ENCODE measurements at places on chromosomes 7 and 10. TPM values are rescaled to one million over a fixed set of nuclear protein-coding genes. Genes with fewer than 3 reads are reported as not detected.

DNA sequence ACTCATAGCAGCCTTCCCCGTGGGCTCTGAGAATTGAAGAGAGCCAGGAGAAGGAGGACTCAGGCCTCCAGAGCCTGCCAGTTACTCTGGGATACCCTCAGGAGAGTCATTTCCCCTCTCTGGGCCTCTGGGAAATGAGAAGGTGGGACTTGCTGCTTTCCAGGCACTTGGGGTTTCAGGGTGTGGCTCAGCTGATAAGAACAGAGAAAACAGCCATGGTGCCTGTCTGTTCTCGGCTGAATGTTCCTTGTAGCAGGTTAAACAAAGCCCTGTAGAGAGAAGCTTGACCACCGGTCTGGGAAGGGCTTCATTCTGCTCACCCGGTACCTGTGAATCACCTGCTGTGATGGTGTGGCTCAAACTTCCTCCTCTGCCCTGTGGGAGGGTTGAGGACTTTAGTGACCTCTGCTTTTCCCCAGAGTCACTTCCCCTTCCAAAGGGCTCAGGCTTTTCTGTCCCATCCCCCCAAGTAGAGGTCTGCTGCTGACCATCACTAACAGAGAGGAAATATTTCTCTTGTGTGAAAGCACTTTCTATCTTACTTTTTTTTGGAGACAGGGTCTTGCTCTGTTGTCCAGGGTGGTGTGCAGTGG is 212.4 kb upstream of the GALNT17 start:
- DNase-seq: peak; percentile 34

DNA sequence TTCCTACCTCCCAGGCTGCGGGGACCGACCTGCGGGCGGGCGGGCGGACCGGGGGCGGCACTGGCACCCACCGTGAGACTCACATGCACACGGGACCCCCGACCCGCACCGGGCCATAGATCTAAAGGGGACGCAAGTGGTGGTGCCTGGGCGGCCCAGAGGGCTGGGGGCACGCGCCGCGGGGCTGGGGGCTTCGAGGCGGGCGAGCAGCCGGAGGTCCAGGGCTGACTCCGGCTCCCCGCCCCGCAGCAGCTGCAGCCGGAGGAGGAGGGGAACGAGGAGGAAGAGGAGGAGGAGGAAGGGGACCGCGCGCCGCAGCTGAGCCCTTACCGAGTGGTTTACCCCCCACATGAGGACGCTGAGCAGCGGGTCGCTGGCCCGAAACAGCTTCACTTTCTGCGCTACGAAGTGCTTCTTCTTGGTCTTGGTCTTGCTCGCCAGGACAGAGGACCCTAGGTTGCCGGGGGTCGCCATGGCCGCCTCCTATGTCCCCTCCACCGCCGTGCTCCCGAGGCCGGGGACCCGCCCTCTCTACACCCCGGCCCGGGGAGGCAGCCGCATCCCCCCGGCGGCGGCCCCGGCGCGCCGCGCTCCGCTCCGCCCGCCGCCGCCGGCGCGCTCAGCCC is 412 bp downstream of the PIP4K2A start:
- DNase-seq: peak; percentile 72

The OR2A5 gene
- not detected for polyA plus RNA-seq

DNA sequence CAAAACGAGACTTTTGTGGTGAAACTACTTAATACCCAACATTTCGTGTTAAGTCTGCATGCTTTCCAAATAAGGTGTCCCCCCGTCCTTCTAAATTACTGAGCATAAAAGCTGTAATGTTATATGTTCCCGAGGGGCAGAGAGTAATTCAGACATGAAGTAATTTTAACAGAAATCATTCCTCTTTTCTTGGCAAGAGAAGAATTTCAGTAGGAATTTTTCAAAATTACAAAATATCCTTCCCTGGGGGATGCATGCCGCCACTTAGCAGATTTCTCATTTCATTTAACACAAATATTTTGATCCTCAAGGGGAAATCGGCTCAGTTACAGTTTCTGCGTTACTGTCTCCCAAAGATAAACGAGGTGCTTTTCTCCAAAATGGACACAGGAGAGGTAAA is 213.2 kb upstream of the RHOBTB1 start:
- DNase-seq: peak; percentile 9

The SPDYE16 gene
- 0.03 TPM for polyA plus RNA-seq

The PDE1C gene
- polyA plus RNA-seq: 5.3 TPM

GRCh38 chr10:82625512-82626189 is 750.7 kb downstream of the NRG3 start:
- no peak for DNase-seq

DNA sequence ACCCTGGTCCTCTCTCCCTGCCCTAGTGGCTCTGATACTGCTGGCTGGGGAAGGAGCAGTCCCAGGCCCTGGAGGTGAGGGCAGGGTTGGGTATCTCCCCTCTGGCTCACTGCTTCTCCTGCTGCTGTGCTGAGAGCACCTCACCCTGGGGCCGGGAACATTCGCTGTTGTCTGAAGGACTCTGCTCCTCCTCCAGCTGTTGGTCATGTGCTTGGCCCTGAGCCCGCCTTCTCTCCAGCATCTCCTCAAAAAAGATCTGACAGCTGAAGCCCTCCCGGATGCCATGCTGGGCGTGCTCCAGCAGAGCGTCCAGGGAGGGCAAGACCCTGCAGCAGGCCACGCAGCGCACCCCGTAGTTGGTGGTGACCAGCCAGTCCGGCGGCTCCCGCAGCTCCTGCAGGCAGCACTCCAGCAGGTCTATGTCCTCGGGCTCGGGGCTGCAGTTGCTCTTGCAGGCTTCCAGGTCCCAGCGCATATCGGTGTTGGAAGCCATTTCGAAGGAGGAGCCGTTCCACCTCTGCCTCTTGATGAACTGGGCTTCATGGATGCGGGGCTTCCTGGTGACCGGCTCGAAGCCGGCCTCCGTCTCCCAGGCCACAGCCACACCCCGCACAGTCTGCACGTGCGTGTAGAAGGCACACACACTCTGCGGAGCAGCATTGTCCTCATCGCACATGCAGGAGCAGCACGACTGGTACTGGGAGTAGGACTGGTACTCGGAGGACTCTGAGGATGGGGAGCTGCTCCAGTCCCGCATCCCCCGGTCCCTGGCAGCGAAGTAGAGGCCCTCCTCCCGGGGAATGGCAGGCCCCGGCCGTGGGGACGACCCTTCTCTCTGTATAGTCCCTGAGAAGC is 2.1 kb downstream of the FAM170B start:
- peak; percentile 42 for DNase-seq

The GPR37 gene
- 0.73 TPM for polyA plus RNA-seq

- peak; percentile 93 for DNase-seq
Observed at GRCh38 chr10:70880077-70880534, 8.3 kb downstream of the PCBD1 start.

The STK32C gene
- 7.8 TPM for polyA plus RNA-seq

GRCh38 chr7:70590126-70590854 is 541.7 kb upstream of the GALNT17 start:
- no peak for DNase-seq

The HDAC9 gene
- polyA plus RNA-seq: 2.6 TPM

DNA sequence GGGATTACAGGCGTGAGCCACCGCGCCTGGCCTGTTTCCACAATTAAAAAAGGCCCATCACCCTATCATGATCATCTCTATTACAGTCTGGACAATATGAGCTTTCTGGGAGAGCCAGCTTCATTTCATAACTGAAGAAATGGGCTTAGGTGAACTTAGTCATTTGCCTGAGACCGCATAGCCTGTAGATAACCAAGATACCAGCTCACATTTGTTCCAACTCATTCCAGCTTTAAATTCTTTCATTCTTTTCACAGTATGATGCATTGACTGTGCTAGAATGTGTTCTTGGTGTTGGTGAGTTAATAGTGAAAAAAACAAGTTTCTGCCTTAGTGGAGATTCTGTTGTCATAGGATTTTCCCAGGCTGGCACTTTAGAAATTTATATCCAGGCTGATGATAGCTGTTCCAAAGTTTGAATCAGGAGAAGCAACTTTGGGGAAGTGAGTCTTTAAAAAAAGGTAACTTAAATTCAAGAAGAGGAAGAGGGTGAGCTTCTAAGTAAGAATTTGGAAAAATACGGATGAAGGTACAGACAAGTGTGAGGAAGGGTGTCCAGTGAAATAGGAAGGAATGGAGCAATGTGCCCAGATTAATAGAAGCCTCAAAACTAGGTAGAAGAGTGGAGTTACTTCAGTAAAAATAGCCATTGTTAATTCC is 2.1 kb upstream of the H2AZ2 start:
- no peak for DNase-seq

- DNase-seq: no peak
Observed at GRCh38 chr7:122070834-122071233, 73.2 kb downstream of the AASS start.

- DNase-seq: no peak
Observed at GRCh38 chr10:3836222-3836820, 51.3 kb upstream of the KLF6 start.

The DYDC2 gene
- polyA plus RNA-seq: 0.95 TPM

The PLAC9 gene
- 28.3 TPM for polyA plus RNA-seq

The PIP gene
- 0.45 TPM for polyA plus RNA-seq

The ACTL6B gene
- 0.25 TPM for polyA plus RNA-seq

- DNase-seq: no peak
Observed at GRCh38 chr7:130697820-130698219, 11.5 kb upstream of the TSGA13 start.

DNA sequence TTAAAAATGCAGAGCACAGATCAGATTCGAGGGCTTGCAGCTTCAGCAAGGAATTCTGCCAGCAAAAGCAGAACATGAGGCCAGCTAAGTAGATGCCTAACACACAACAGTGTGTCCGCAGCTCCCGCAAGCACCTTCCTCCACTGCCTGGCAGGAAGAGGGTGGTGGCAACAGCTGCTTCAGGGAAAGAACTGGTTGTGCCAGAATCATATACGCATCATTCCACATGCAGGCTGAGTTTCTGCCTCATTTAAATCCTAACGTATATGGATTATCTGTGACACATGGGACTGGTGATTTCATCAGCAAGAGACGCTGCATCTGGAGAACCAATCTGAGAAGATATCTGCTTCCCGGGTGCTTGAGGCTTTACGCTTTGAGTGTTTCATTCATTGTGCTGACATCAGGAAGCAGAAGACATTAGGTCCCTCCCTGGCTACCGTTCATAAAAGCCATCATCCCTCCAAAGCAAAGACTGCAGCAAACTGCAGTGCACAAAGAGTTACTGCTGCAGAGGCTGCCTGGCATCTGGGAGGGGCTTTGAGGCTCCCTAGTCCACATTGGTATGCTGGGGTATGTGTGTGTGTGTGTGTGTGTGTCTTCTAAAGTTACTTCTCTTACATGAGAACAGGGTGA is 78.8 kb downstream of the FAM13C start:
- DNase-seq: peak; percentile 38

- no peak for DNase-seq
Observed at GRCh38 chr10:89095701-89096391, 105.2 kb downstream of the FAS start.

- no peak for DNase-seq
Observed at GRCh38 chr7:151322906-151323305, 18.7 kb upstream of the NUB1 start.

The SLC25A13 gene
- 11.9 TPM for polyA plus RNA-seq

DNA sequence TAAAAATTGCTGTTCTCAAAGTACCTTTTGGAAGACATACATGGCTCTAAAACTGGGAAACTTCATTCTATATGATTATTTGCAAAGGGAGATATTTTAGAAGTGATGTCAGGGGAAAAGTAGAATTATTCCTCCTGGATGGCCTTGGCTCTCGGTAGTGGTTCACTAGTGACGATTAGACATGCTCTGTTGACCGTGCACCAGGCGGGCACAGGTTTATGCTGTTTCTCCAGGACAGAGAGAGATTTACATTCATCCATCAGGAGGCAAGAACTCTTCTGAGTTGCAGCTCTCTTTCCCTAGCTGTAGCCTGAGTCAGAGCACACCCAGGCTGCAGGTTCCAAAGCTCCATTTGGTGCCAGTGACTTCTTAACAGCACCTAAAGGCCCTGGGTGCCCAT is 184.9 kb upstream of the WDR11 start:
- no peak for DNase-seq

- no peak for DNase-seq
Observed at GRCh38 chr7:20270371-20270770, 53.2 kb upstream of the MACC1 start.

DNA sequence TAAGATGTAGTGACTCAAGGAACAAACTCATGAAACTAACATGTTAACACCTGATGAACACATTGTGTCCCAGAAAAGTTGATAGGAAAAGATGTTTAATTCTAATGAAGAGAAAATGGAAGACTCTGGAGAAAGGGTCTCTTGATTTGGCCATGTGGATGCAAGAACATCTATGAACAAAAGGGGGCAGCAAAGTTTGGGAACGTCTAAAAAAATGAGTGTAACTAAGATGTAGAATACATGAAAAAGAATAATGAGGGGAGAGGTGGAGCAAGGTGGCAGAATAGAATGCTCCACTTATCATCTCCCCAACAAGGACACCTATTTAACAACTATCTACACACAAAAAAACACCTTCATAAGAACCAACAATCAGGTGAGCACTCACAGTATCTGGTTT is 805.1 kb downstream of the TNS3 start:
- DNase-seq: no peak

DNA sequence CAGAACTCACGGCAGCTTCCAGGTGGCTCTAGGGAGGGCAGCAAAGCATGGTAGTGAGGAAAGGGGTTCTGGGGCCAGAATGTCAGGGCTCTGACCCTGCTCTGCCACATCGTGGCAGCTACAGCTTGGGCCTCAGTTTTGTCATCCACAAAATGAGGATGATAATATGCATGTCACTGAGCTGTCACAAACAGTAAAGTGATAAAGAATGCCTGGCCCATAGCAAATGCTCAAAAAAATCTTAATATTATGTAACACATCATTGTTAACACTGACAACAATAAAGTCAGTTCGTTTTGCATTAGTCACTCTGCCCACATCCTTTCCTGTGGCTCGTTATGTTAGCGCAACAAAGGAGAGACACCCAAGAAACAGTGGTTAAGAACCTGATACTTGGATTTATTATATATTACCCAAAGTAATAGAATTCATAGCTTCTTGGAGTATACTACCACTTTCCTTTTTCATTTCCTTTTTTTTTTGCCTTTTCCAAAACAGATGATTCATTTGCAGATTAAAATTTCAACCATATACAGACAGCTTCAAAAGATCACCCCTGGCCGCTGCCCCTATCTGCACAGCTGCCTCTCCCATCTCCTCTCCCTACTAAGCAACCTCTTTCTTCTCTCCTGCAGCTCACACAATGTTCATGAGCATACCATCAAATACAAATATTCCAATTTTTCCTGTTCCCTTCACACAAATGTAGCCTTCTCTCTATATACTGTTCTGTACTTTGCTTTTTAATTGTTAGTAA is 45.5 kb upstream of the DDC start:
- DNase-seq: no peak

DNA sequence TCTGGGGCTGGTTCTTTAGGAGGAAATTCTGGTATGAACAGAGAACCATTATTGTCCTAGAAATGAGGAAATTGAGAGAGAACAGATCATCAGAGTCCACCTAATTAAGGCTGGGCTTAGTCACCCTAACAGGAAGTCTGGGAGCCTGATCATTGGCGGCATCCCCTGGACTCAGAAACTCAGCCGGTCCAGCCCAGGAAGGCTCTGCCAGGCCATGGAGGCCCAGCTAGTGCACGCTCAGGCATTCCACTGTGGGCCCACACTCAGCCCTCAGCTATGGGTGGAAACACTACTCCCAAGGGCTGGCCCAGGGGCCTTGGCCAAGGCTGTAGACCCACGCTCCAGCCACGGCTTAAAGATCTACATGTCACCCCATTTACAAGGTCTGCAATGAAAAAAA is 109.2 kb downstream of the PTPN20 start:
- no peak for DNase-seq

The SOSTDC1 gene
- 21.2 TPM for polyA plus RNA-seq
